ENCODE measurements at places on chromosomes 13 and 19.

DNA sequence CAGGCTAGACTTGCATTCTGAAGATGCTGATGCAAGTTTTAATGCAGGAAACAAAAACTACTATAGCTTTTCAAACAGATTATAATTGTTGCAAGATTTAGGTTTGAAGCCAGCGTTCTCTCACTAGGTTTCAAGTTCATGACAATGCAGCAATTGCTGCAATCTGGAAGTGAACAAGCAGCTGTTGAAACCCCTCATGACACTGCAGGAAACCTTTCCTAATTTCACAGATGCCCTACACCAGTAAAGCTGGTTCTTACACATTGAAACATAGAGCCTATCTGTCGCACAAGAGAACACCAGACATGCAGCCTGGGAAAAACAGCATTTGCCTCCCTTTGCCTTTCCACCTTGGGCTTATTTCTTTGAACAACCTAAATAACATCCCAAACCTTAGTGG, 1737.2 kb upstream of the MIR17HG start:
- no peak for DNase-seq

- DNase-seq, result no peak
Measured at GRCh38 chr13:42950181-42950580, 41.9 kb downstream of the EPSTI1 start.

GRCh38 chr19:1863328-1863637, at the start of gene KLF16:
Gene KLF16, minus strand, starts transcription at chr19:1863579. Its CDS starts 82 bp downstream, at chr19:1863497.
- DNase-seq, result no peak

DNA sequence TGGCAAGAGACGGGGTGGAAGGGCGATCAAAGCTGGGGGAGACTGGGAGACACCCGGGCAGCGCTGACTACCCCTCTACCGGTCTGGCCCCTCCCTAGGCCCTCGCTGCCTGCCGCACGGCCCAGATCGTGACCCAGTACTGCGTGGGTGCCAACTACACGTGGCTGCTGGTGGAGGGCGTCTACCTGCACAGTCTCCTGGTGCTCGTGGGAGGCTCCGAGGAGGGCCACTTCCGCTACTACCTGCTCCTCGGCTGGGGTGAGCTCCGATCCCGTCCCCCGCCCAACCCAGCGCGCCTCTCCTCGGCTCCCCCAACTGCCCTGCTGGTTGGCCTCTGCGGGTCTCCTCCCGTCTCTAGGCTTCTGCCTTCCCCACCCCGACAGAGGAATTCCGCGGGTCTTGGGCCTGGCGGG, 8.8 kb downstream of the GIPR start:
- DNase-seq, result no peak

DNA sequence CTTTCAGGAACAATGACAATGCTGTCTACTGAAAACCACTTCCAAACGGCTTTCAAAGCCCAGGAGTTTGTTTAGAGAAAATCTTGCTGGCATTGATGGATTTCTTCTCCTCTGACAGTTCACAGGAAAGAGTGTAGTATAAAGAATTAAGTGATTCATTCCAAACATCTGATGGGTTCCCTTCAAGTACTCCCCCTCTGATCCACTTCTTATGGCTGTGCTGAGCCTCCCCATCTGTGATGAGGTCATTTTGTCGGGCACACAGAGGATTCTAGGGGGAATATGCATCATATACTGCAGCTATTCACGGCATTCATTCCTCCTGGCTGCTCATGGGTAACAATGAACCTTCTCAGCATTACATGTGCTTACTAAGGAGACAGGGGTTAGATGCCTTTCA, 107.9 kb downstream of the RGCC start:
- no peak for DNase-seq

DNA sequence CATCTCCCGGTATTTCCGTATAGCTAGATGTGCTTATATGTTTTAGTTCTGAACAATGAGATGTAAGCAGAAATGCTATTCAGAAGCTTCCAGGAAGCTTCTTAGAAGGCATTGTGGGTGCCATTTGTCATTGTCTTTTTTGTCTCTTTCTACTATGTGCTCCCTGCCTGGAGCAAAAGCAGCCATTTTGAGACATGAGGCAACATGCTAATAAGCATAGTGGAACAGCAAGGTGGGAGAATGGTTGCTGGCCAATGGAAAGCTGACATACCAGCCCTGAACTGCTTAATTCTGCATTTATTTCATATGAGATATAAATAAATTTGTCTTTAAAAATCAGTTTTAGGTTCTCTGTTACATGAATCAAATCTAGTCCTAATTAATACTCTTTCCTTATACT, 299.7 kb downstream of the LMO7 start:
- no peak for DNase-seq

DNA sequence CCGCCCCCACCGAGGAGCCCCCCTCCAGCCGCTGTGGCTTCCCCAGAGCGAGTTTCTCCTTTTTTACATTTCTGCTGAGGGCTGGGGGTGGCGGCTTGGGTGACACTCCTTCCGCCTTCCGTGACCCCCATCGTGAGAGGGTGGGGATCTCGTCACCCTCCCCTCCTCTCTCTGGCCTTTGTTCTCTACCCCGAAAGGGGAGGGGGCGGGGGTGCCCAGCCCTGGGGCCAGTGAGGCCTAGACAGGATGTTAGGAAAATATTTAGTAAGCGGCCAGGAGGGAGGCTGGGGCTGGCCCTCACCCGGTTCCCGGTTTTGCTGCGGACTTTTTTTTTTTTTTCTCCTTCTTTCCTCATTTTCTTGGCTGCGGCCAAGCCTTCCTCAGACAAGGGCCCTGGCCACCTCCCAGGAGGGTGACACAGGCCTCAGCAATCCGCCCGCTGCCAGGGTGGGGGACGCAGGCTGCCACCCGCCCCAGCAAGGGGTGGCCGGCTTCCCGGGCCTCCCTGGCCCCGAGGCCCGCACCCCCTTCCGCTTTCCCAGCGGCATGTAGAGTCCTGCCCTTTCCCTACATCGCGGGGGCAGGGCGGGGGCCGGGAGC, 3.9 kb downstream of the MIDN start:
- DNase-seq, result no peak

- peak; percentile 97 for DNase-seq
Measured at GRCh38 chr13:44436589-44437337, 63.1 kb downstream of the SERP2 start.
